Activated CD8-positive, alpha-beta T cell treated with anti-CD3 and anti-CD28 coated beads for 36 hours (primary cell): ENCODE measurements at places on chromosomes 3 and 15. TPM values are rescaled to one million over a fixed set of nuclear protein-coding genes. Genes with fewer than 3 reads are reported as not detected.

- no peak for DNase-seq
- H3K36me3 ChIP-seq: no peaks in the 10 kb centered on the region
- no peaks in the 10 kb centered on the region for H3K4me1 ChIP-seq
- no peak overlapping the region for H3K4me3 ChIP-seq
Observed at GRCh38 chr3:85706130-85706529, 747.3 kb downstream of the CADM2 start.

DNA sequence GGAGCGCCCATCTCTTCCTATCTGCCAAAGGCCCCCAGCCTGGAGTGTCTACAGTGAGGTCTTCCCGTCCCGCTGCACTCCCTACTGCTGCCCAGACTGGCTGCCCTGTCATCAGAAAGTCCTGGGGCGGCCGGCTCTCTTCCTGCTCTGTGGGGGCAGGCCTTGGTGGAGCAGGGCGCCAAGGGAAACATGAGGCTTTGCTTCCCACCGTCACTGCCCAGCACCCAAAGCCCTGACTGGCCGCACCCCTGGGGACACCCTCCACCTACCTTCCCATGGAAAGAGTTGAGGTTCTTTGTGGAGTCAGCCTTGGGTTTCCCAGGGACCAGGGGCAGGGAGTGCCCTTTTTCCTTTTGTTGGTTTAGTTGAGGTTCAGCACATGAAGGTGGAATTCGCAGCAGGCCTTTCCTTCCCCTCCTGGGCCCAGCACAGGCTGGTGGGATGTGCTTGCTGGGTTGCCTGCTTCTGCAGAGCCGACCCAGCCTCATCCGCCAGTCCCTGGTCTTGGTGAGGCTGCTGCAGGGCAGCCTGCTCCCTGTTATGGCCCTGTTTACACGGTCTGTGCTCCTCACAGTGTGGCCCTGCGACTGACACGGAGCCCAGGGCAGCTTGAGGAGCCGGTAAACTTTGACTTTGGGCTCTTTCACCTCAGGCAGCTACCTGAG is 51.8 kb upstream of the PLXNA1 start:
- no peaks in the 10 kb centered on the region for H3K27me3 ChIP-seq
- no peak overlapping the region for H3K4me3 ChIP-seq
- DNase-seq: no peak

GRCh38 chr3:127899766-127900165 is 15.3 kb upstream of the KBTBD12 start:
- peaks cover 4% of the 10 kb centered on the region for H3K27me3 ChIP-seq
- DNase-seq: no peak
- no peaks in the 10 kb centered on the region for H3K4me1 ChIP-seq
- no peak overlapping the region for H3K27ac ChIP-seq

DNA sequence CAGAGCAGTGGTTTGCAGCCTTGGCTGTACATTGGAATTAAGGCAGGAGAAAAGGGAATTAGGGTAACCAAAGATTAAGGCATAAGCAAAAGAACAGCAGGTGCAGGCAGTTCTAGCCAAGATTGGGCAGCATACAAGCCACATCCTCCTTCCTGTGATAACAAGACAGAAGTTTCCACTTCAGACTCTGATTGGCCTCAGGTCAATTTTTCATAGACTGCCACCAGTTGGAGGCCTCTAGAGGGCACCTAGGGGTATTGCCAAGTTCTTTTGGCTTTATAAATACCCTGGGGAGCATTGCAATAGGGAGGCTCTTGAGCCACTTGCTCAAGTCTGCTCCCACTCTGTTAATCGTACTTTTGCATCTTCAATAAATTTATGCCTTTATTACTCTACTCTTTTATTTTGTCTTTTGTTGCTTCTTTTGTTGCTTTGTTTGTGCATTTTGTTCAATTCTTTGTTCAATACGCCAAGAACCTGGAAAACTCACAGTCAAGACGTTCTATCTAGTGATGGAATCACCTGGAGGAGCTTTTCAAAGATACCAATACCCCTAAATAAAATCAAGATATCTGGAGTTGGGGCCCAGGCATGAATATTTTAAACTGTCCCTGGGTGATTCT is 32.2 kb upstream of the FMN1 start:
- peaks cover 2% of the 10 kb centered on the region for H3K4me1 ChIP-seq
- H3K4me3 ChIP-seq: no peak overlapping the region
- no peaks in the 10 kb centered on the region for H3K27me3 ChIP-seq
- H3K36me3 ChIP-seq: no peaks in the 10 kb centered on the region
- DNase-seq: peak; percentile 44
- H3K27ac ChIP-seq: no peak overlapping the region

DNA sequence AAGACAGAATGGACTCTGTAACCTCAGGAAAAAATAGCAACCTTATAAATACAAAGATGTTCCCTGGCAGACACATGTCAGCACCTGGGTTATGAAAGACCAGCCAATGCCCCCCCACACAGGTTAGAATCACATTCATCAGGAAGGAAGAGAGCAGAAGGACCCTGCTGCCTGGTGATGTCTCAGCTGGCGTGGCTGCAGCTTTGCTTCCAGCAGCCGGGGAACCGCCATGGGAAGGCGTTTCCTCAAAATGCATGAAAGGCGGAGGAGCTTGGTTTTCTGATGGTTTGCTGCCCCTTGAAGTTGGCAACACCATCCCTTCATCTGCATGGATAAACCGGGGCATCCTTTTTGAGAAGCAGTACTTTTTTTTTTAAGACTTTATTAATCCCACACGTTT is 10.9 kb upstream of the NSMCE3 start:
- no peak overlapping the region for H3K27ac ChIP-seq
- DNase-seq: no peak
- H3K4me1 ChIP-seq: no peaks in the 10 kb centered on the region
- no peak overlapping the region for H3K4me3 ChIP-seq

DNA sequence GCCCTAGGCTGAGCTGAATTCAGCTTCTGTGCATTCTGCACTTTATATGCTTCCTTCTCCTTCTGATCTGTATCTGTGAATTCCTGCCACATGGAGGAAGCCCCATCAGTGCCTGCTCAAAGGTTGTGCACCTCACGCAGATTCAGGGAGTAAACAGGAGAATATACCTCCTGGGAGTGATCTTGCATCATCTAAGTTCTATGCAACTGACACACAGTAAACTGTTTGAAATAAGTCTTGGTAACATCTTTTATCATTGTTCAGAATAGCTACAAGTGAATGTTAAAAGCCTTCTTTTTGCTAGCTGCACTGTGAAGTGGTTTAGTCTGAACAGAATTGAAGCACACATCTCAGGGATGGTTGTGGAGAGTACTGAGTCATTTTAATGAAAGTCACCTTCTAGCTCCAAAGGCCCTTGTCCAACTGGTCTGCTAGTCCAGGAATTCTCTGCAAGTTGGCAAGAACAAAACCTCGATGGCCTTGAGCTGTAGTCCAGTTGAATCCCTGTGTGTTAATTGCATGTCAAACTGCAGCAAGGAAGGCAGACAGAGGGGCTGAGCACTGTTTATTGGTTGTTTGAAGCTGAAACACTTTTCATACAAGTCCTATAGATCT is 215.0 kb downstream of the WNT5A start:
- no peak for DNase-seq
- H3K27ac ChIP-seq: no peak overlapping the region
- H3K4me1 ChIP-seq: no peaks in the 10 kb centered on the region

GRCh38 chr3:113736548-113737089 is 9.4 kb downstream of the NAA50 start:
- H3K27ac ChIP-seq: peak overlapping the region; percentile 82
- peaks cover 16% of the 10 kb centered on the region for H3K36me3 ChIP-seq
- H3K27me3 ChIP-seq: no peaks in the 10 kb centered on the region
- H3K4me1 ChIP-seq: peaks cover 62% of the 10 kb centered on the region

DNA sequence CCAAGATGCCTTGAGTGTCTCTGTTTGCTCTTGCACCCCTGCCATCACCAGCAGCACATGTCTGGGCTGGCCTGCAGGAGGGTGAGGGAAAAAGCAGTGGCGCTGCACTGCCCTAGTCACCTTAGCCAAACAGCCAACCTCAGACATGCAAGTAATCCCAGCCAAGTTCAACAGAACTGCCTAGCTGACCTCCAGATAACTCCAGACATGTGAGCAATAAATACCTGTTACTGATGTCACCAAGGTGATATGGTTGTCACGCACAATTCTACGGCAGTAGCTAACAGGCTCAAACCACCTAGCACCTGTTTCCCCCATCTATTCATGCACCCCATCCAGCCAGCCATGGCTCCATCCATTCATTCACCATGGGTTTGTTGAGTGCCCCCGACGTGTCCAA is 99.9 kb downstream of the SRGAP3 start:
- no peak overlapping the region for H3K27ac ChIP-seq
- H3K4me1 ChIP-seq: no peaks in the 10 kb centered on the region
- H3K4me3 ChIP-seq: no peak overlapping the region
- no peak for DNase-seq
- peaks cover 2% of the 10 kb centered on the region for H3K27me3 ChIP-seq

The CMTM7 gene
- 36.1 TPM for total RNA-seq

The CLDN1 gene
- 0.77 TPM for total RNA-seq

The NISCH gene
- total RNA-seq: 57.4 TPM

The TUBGCP5 gene
- total RNA-seq: 22.0 TPM
